Activated T-cell treated with anti-CD3 and anti-CD28 coated beads, Interleukin-2, amount 50 U/mL, for 4 hours (primary cell): ENCODE measurements at places on chromosomes 11 and 22. TPM values are rescaled to one million over a fixed set of nuclear protein-coding genes. Genes with fewer than 3 reads are reported as not detected.

DNA sequence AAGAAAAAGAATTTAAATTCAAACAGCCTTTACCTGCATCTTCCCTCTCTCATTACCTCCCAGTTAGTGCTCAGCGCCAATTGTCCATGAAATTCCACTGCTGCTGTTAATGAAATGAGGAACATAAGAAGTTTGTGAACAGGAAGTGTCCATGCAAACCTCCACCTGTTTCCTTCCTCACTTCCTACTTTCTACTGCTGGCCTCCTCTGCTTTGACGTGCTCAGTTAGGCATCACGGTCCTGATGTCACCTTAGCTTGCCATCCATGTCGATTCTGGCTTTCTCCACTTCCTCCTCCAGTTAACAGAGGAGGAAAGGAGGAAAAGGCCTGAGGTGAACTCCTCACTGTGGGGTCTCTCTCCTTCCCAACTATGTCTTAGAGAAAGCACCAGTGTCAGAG lies 26.9 kb upstream of the HTR3A start:
- DNase-seq: no peak

- DNase-seq: no peak
Observed at GRCh38 chr22:26846645-26847044, 189.3 kb downstream of the MIAT start.

DNA sequence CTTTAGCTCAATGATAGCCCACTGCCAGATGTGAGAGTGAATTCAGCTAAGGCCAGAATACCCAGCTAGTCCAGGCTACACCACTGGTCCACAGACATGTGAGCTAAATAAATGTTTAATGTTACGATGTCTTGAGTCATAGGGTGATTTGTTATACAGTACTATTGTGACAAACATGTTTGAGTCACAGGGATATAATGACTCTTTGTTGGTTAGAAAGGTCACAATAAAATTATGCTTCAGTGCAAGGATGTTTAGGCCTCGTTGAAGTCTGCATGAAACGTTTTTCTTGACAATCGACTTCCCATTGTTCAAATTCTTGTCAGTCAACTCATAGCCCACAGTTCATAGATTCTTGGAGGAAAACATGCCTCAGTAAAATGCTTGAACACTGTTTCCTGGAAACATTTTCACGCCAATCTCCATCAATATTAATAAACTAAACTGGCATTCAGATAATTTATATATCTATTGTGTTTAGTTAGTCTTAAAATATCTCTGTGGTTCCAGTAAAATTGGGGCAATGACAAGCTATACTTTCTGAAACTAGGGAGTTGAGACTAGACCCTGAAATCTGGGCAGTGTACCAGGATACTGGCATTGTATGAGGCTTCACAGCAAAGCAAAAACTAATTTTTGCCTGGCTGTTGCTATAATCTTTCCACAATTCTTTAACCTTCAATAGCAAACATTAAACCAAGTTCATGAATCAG lies 650.8 kb upstream of the KIRREL3 start:
- no peak for DNase-seq

- DNase-seq: no peak
Observed at GRCh38 chr11:113781682-113782081, 2.1 kb downstream of the CLDN25 start.

DNA sequence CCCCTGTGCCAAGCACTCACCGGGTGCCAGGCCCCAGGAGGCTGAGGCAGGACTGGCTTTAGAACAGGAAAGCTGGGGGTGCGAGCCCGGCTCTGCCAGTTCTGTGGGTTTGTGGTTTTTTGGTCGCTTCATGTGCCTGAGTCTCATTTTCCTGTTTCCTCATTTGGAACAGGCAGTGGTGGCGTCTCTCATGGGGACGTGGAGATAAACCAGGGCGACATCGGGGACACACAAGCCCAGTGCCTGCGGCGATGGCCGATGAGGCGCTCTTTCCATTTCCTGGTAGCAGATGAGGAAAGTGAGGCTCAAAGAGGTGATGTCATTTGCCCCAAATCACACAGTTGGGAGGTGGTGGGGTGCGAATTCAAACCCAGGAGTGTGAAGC lies 20.8 kb upstream of the CHKA start:
- peak; percentile 36 for DNase-seq

- no peak for DNase-seq
Observed at GRCh38 chr11:62108017-62108750, 15.6 kb upstream of the INCENP start.

Gene XBP1
- total RNA-seq: 105 TPM

- no peak for DNase-seq
Observed at GRCh38 chr22:45212306-45212709, 28.4 kb downstream of the KIAA0930 start.

- DNase-seq: no peak
Observed at GRCh38 chr11:12269104-12269441, 108.3 kb upstream of the PARVA start.

GRCh38 chr22:45645526-45646414 lies 25.9 kb upstream of the ATXN10 start:
- peak; percentile 77 for DNase-seq

Gene RBFOX2
- total RNA-seq: 5.6 TPM

DNA sequence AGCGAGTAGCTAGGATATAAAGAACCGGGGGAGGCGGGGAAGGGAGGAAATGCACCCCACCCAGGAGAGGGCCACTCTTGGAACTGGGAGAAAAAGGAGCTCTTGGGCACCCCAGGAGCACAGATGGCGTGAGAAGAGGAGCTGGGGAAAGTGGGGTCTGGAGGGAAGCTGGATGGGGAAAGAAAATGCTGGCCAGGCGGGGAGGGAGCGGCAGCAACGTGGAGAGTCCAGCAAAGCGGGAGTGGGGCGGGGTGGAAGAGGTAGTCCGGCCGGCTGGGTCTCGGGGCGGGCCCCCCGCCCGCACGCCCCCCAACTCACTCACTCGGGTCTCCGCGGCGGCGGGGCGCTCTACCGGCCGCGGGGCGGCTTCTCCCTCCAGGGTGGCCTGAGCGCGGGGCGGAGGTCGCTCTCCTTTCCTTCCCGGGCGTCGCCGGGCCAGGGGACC lies 522 bp downstream of the TOB2 start:
- DNase-seq: no peak

Gene OR51I1
- not detected for total RNA-seq

Gene MAPK8IP2
- total RNA-seq: 0.38 TPM

Gene ARCN1
- 190 TPM for total RNA-seq

GRCh38 chr11:134144744-134145143 lies 75.9 kb downstream of the JAM3 start:
- DNase-seq: no peak
